ENCODE measurements at places on chromosomes 4 and X. TPM values are rescaled to one million over a fixed set of nuclear protein-coding genes. Genes with fewer than 3 reads are reported as not detected.
A peak's percentile ranks its signal among the peaks of the same experiment; 100 is the strongest.

GRCh38 chr4:110629214-110629754 lies 6.4 kb upstream of the PITX2 start:
- peak overlapping the region; percentile 56 for H3K4me3 ChIP-seq
- no peak overlapping the region for H3K27ac ChIP-seq
- peaks cover 12% of the 10 kb centered on the region for H3K4me1 ChIP-seq
- H3K27me3 ChIP-seq: peaks cover 100% of the 10 kb centered on the region
- DNase-seq: no peak
- no peaks in the 10 kb centered on the region for H3K36me3 ChIP-seq

DNA sequence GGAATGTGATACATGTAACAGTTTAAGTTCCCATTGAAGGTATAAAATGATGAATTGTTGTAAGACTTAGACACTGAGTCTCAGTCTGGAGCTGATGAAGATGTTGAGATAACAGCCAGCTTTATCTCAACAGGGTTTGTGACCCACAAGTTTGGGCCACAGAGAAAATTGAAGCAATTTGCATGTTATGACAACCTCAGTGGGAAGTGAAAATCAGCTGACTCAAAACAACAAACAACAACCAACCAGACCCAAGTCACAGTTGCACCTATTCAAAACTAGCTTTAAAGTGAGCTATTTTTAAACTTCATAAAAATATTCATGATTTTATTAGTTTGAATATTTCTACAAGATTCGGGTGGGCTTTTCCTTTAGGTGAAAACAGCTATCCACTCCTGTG lies 8.0 kb downstream of the SFRP2 start:
- no peak for DNase-seq
- H3K4me1 ChIP-seq: peaks cover 19% of the 10 kb centered on the region
- H3K27ac ChIP-seq: no peak overlapping the region
- H3K36me3 ChIP-seq: peaks cover 41% of the 10 kb centered on the region
- H3K4me3 ChIP-seq: no peak overlapping the region

- H3K27ac ChIP-seq: no peak overlapping the region
- H3K4me3 ChIP-seq: no peak overlapping the region
- H3K36me3 ChIP-seq: no peaks in the 10 kb centered on the region
- H3K27me3 ChIP-seq: no peaks in the 10 kb centered on the region
- no peak for DNase-seq
Observed at GRCh38 chrX:25534091-25534490, 518.3 kb upstream of the ARX start.

- no peak for DNase-seq
- peaks cover 7% of the 10 kb centered on the region for H3K4me1 ChIP-seq
- no peaks in the 10 kb centered on the region for H3K27me3 ChIP-seq
- no peak overlapping the region for H3K27ac ChIP-seq
- no peaks in the 10 kb centered on the region for H3K36me3 ChIP-seq
- no peak overlapping the region for H3K4me3 ChIP-seq
Observed at GRCh38 chrX:136202889-136203288, 48.3 kb downstream of the MAP7D3 start.

DNA sequence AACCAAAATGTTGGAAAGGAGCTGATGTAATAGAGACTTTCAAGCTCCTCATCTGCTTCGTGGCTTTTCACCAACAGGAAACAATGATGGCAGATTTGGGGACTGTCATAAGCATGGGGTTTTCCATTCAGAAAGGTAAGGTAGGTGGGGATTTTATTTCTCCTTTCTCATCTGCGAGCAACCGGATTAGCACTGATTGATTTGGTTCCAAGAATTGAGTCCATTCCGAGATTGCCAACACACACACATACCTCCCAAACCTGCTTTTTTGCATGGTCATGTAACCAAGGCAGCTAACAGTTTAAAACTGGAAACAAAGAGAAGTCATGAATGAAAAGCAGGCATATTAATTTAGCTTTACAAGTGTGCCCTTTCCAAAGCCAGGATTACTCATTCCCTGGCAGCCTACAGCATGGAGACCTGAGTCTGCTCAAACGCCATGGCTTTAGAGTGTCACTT lies 63.0 kb upstream of the LNX1 start:
- H3K4me1 ChIP-seq: no peaks in the 10 kb centered on the region
- H3K36me3 ChIP-seq: no peaks in the 10 kb centered on the region
- no peak for DNase-seq
- no peaks in the 10 kb centered on the region for H3K27me3 ChIP-seq
- H3K4me3 ChIP-seq: no peak overlapping the region

- H3K4me3 ChIP-seq: no peak overlapping the region
- DNase-seq: no peak
- no peak overlapping the region for H3K27ac ChIP-seq
- no peaks in the 10 kb centered on the region for H3K4me1 ChIP-seq
- no peaks in the 10 kb centered on the region for H3K27me3 ChIP-seq
Observed at GRCh38 chr4:182644683-182645050, 272.5 kb downstream of the DCTD start.

DNA sequence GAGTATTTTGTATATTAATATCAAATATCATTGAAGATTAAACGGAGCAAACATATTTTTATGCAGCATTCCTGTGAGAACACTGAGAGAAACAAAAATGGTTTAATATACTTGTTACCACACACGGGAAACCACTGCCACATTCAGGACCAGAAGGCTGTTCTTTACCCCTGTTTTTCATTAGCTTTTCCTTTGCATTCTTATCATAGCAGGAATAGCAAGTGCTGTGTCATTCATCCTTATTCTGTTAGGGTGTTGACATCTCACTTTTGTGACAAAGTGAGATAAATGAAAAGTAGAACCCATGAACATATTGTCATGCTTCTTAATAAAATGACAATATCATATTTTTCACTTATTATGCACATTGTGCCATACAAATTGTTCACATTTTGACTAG lies 212.4 kb upstream of the NDST4 start:
- no peak overlapping the region for H3K27ac ChIP-seq
- no peak for DNase-seq
- no peak overlapping the region for H3K4me3 ChIP-seq
- H3K36me3 ChIP-seq: no peaks in the 10 kb centered on the region

DNA sequence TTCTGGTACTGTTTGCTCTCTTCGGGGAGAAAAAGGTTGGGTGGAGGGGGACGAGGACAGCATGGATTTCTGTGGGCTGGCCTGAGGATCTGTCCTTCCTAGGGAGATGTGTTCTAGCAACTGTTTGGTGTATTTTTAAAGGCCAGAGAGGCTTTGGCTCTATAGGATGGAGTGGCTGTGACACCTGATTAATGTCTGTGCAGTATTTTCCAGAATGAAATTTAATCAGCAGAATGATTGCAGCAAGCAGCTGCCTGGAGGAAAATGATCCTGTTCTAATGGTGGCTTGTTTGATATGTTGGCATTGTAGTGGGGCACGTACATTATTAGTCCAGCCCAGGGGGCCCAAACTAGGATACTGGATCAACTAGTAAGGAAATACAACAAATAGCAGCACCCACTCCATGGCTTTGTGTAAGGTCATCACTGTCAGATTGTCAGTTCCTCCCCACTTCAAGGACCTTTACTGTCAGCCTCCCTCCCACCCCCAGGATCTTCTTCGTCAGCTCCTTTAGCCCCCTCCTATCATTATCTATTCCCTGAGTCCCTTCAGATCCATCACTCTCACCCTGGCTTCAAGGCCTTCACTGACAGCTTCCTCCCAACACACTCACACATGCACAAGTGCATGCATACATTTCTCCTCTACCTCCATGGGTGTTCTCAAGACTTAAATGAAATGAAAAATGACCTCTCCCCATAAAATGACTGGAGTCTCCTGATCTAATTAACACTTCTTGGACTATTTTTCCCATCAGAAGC lies 10.4 kb upstream of the TMEM255A start:
- H3K4me3 ChIP-seq: no peak overlapping the region
- H3K27ac ChIP-seq: no peak overlapping the region
- H3K4me1 ChIP-seq: no peaks in the 10 kb centered on the region
- no peaks in the 10 kb centered on the region for H3K27me3 ChIP-seq
- H3K36me3 ChIP-seq: no peaks in the 10 kb centered on the region
- DNase-seq: no peak

DNA sequence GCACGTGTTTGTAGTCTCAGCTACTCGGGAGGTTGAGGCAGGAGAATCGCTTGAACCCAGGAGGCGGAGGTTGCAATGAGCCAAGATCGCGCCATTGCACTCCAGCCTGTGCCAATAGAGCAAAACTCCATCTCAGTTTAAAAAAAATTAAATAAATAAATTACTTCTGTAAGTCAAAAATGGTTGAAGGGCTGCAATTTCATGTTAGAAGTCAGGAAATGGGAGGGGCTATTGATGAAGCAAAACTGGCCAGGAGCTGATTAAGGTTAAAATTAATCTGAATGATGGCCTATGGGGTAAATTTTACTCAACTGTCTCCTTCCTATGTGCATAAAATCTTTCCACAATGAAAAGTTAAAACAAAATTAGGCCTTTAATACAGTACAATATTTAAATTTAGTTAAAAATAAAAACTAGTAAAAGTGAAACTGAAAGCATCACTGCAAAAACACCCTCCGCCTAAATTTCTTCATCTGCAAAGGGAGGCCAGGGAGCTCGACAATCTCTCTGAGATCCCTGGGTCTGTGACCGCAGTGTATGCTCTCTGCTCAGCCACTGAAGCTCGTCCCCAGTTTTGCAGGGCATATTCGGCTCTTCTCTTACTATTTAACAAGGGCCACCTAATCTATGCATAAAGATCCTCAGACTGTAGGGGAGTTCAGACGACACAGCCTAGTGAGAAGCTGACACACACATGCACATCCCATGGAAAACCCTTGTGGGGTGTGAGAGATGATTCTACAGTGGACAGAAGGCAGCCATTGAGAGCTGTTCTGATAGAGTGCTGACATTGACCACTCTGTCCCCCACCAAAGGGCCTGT lies 57.2 kb downstream of the IRF2 start:
- H3K27me3 ChIP-seq: no peaks in the 10 kb centered on the region
- H3K4me1 ChIP-seq: no peaks in the 10 kb centered on the region
- H3K36me3 ChIP-seq: peaks cover 16% of the 10 kb centered on the region
- no peak for DNase-seq

- no peak overlapping the region for H3K27ac ChIP-seq
- H3K27me3 ChIP-seq: no peaks in the 10 kb centered on the region
- no peaks in the 10 kb centered on the region for H3K36me3 ChIP-seq
- DNase-seq: peak; percentile 31
Observed at GRCh38 chr4:89438102-89438831, 130.7 kb upstream of the GPRIN3 start.

DNA sequence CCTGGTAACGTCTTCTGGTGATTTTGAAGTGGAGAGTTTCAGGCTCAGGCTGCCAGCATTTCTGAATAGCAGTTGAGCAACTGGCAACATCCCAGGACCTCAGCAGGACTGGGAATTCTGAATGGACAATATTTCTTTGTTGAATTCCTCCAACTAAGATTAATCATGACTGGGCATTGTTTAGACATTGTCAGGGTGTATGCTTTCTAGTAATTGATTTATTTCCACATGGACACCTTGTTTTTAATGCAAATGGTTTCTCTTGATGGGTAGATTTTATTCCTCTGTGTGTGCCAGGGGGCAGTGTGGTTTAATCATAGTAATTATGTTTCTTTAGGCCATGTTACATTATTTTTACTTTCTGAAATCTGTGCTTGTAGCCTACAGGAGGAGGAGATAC lies 1004.7 kb upstream of the LCORL start:
- no peaks in the 10 kb centered on the region for H3K36me3 ChIP-seq
- no peak overlapping the region for H3K27ac ChIP-seq
- no peaks in the 10 kb centered on the region for H3K27me3 ChIP-seq
- no peaks in the 10 kb centered on the region for H3K4me1 ChIP-seq
- DNase-seq: no peak

- H3K36me3 ChIP-seq: no peaks in the 10 kb centered on the region
- no peaks in the 10 kb centered on the region for H3K4me1 ChIP-seq
- no peak overlapping the region for H3K27ac ChIP-seq
- H3K27me3 ChIP-seq: no peaks in the 10 kb centered on the region
- no peak overlapping the region for H3K4me3 ChIP-seq
Observed at GRCh38 chrX:105191878-105192277, 28.6 kb downstream of the TEX13A start.

GRCh38 chr4:101730291-101731117 lies 60.0 kb upstream of the BANK1 start:
- H3K4me1 ChIP-seq: no peaks in the 10 kb centered on the region
- no peaks in the 10 kb centered on the region for H3K36me3 ChIP-seq
- H3K27me3 ChIP-seq: no peaks in the 10 kb centered on the region

DNA sequence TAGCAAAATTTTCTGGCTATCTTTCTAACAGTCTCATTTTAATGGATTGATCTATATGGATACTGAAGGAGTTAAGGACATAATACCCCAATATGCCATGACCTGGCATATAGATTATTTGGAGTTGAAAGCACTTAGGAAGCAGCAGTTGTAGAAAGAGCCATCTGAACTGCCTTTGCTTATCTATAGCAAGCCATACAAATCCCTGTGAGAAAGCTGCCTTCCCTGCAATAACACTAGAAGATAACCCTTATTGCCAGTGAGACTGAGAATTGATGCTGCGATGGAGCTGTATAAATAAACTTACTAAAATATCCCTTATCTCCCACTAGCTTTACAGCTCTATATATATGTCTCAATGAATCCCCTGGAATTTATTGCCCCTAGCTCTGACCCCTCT lies 346.3 kb downstream of the TECRL start:
- no peaks in the 10 kb centered on the region for H3K27me3 ChIP-seq
- H3K4me1 ChIP-seq: no peaks in the 10 kb centered on the region
- DNase-seq: no peak
- H3K36me3 ChIP-seq: no peaks in the 10 kb centered on the region
- H3K27ac ChIP-seq: no peak overlapping the region

GRCh38 chr4:4838051-4838935 lies 21.2 kb upstream of the MSX1 start:
- H3K27ac ChIP-seq: no peak overlapping the region
- no peak overlapping the region for H3K4me3 ChIP-seq
- no peak for DNase-seq
- H3K4me1 ChIP-seq: no peaks in the 10 kb centered on the region

GRCh38 chrX:133513123-133513522 lies 97.8 kb upstream of the GPC4 start:
- no peak overlapping the region for H3K27ac ChIP-seq
- DNase-seq: no peak
- no peaks in the 10 kb centered on the region for H3K36me3 ChIP-seq
- no peak overlapping the region for H3K4me3 ChIP-seq

GRCh38 chr4:41865981-41866798 lies 69.0 kb upstream of the TMEM33 start:
- H3K4me3 ChIP-seq: peak overlapping the region; percentile 29
- DNase-seq: peak; percentile 66
- H3K4me1 ChIP-seq: peaks cover 25% of the 10 kb centered on the region
- H3K27me3 ChIP-seq: peaks cover 86% of the 10 kb centered on the region
- H3K27ac ChIP-seq: no peak overlapping the region

GRCh38 chrX:57232658-57233360 lies 53.7 kb upstream of the FAAH2 start:
- no peak overlapping the region for H3K4me3 ChIP-seq
- no peaks in the 10 kb centered on the region for H3K4me1 ChIP-seq
- no peaks in the 10 kb centered on the region for H3K27me3 ChIP-seq
- no peak overlapping the region for H3K27ac ChIP-seq
- no peak for DNase-seq
- H3K36me3 ChIP-seq: no peaks in the 10 kb centered on the region

The UBA1 gene
- 313 TPM for total RNA-seq

The USP17L20 gene
- not detected for total RNA-seq

The POU4F2 gene
- not detected for total RNA-seq

The FDCSP gene
- total RNA-seq: not detected

The SPACA5 gene
- not detected for total RNA-seq

The AKAP14 gene
- 1.3 TPM for total RNA-seq

The GAGE12H gene
- total RNA-seq: not detected
